ENCODE measurements at places on chromosomes 3 and 15. TPM values are rescaled to one million over a fixed set of nuclear protein-coding genes. Genes with fewer than 3 reads are reported as not detected.

FBXL2 gene
- total RNA-seq: 2.6 TPM

SCAANT1 gene
- total RNA-seq: not detected

C3orf20 gene
- not detected for total RNA-seq

SPSB4 gene
- total RNA-seq: 2.4 TPM

DNA sequence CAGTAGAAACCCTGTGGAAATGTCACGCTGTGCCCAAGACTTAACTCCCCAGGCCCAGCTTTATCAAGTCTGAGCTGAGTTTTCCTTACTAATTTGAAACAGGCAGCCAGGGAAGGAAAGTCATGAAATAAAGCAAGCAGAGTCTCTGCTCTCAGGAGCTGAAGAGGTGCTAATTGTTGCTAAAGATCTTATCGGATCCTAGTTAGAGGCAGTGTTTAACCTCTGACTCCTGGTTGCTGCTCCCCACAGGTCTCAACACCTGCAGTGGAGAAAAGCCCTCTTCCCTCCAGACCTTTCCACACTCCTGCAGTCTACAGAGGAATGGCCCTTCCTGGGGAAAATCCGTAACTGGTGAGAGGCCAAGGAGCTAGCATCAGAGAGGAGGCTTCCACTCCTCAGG, 628.2 kb downstream of the NTRK3 start:
- no peak for DNase-seq

DNA sequence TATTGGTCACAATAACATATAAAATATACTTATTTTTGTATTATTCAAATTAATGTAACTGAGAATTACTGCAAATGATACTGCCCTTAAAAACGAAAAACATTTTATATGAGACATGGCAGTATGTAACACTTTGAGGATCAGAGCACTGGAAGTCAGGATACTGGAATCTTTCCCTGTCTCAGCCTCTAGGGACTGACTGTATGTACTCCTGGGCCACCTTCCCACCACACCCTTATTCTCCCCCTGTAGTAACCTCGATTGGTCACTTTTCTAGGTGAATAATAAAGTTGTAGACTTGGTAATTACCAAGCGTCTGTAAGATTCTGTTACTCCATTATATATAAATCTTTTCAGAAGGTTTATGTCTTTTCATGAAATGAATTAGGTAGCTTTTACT, 43.0 kb downstream of the LRRC49 start:
- DNase-seq: no peak

DNA sequence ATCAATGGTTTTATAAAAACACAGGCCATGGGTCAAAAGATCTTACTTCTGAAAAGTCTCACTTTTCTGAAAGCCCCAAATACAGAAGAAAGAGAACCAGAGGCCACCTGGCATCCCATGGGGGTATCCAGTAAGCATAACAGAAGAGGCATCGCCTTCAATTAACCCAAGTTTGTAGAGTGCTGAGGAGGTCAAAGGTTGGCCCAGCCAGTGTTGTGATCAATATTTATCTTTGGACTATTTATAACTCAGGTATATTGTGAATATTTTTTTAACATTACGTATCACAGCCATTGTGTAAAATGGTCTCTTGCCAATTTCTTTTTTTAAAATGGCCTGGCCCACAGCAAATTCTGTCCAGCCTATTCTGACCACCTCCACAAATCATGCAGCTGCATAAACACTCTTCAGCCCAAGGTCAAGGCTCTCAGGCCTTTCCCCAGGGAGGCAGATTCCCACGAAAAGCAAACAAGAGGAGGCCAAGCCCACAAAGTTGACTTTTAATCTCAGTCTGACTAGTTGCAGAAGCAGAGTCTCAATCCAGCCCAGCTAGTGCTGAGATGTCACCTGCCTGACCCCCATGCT, 26.2 kb upstream of the SPTBN5 start:
- no peak for DNase-seq

GRCh38 chr3:172033396-172033795, 6.0 kb upstream of the FNDC3B start:
- DNase-seq: no peak

DNA sequence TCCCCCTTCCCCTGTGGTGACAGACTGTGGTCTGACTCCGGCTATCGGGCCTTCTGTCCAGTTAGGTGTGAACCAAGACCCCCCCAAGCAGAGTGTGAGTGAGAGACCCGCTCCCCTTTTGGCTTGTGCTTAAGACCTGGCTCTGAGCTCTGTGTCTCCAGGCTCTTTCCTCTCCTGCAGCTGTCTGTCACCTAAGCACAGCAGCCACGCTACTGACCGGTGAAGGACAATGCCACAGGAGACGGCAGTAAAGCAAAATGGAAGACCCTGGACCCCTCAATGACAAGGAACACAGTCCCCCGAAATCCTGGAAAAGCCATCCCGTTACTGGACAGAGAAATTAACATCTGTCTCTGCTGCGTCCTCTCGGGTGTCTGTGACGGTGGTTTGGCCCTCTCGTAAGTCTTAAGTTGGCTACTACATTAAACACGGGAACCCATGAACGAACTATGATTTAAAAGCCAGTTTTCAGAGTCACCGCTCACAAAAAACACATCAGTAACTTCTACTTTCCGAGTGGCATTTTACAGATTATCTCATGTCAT, 53.7 kb downstream of the CHSY1 start:
- DNase-seq: no peak

DNA sequence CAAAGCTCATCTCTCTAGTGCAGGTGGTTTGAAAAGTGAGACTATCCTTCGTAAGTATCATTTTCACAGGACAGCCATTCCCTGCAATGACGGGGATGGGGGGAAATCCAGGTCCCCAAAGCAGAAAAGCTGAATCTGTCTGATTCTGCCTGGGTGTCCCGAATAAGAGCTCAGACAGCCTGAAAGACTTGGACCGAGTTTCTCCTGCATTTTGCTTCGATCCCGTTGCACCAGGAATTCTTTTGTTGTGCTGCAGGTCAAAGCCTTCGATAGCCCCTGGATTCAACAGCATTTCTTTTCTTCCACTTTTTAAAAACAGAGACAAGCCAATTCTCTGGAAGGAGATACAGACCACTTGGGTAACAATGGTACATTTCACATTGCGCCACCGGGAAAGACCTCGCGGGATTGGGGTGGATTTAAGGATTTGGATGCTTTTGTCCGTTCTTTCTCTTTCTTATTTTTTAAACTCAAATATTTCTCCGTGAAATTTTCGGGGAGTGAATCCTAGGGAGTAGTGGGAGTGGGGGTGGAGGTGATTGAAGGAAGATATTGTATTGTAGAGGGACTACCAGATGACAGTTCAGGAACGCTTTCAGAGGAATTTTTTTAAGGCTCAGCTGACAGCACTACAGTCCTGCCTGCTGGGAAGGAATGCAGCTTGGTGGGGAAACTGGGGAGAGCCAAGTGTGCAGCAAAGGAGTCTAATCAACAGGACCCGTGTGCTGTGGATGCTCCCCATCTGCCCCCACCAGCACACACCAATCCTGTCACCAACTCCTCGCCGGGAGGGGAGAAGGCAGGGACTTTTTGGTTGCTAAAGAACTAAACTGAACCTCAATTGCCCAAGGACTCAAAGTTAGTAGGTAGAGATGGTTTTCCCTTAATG, 2.6 kb downstream of the SLITRK3 start:
- DNase-seq: no peak

DNA sequence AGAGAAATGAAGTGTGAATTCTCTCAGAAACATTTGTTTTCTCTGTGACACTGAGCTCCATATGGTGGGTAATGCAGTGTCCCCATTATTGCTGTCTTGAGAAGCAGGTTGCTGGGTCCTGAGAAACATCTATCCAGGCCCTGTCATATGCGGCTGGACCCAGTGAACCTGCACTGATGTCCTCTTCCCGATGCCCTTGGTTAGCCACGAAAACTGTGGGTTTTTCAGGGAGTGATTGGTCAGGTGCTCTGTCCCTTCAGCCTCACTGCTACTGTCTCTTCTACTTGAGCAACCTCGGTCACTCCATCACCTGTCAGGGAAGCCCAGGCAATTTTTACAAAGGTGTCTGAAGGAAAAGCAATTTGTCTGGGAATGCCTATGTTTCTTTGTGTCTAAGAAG, 77.0 kb downstream of the SLC7A14 start:
- DNase-seq: no peak

DNA sequence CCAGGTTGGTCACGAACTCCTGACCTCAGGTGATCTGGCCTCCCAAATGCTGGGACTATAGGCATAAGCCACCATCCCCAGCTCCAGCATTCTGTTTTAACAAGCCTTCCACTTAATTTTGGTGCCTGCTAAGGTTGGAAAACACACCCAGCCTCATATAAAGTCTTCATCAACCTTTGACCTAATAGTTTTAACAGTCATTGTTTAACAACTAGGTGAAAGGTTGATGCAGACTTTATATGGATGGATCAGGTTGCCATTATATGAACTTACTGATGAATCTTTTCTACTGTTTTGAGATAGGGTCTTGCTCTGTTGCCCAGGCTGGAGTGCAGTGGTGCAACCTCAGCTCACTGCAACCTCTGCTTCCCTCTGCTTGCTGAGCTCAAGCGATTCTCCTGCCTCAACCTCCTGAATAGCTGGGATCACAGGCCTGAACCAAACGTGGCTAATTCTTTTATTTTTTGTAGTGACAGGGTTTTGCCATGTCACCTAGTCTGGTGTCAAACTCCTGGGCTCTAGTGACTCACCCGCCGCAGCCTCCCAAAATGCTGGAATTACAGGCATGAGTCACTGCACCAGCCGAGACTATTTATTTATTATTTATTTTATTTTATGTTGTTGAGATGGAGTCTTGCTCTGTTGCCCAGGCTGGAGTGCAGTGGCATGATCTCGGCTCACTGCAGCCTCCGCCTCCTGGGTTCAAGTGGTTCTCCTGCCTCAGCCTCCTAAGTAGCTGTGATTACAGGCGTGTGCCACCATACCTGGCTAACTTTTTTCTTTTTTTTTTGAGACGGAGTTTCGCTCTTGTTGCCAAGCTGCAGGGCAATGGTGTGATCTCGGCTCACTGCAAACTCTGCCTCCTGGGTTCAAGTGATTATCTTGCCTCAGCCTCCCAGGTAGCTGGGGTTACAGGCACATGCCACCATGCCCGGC, 3.1 kb upstream of the RPAP1 start:
- peak; percentile 78 for DNase-seq
